ENCODE measurements at places on chromosomes 11 and 22.

- DNase-seq, result no peak
Measured at GRCh38 chr11:128066399-128066798, 521.0 kb downstream of the ETS1 start.

GRCh38 chr22:20464096-20464614 is 26.5 kb upstream of the SCARF2 start:
- no peak for DNase-seq

DNA sequence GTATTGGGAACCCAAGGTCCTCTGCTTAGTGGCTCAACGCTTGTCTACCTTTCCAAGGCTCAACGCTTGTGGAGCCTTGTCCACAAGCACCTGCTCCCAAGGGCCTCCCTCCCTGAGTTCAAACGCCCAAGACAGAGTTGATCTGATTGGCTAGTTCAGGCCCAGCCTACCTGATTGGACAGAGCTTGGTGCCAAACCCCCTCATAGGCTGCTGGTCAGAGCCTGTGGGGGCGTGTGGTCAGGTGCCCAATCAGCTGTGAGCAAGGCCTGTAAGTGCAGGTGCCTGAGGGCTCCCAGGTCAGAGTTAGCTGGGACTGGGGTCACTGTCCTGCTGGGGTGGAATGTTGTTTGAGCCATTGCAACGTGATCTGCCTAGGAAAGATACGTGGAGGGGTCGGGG is 16.9 kb upstream of the TMPRSS6 start:
- DNase-seq, result no peak

- no peak for DNase-seq
Measured at GRCh38 chr11:62880231-62880802, 379 bp upstream of the SLC3A2 start.

GRCh38 chr11:762421-763072 is 14.7 kb downstream of the GATD1 start:
- no peak for DNase-seq

DNA sequence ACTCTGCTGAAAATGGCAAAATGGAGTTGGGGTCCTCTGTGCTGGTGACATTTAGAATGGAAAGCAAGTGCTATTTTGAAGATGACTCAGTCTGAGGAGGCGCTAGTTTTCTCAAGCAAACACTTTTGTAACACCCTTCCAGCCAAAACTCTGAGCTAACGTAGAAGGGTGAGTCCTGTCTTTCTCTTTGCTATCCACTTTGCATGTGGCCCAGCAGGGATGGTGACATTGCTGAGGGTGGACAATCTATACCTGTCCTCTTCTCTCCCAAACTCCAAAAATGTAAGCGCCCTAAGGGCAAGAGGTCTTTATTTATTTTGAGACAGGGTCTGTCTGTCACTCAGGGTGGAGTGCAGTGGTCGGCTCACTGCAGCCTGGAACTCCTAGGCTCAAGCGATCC is 3.6 kb upstream of the KAT5 start:
- no peak for DNase-seq

DNA sequence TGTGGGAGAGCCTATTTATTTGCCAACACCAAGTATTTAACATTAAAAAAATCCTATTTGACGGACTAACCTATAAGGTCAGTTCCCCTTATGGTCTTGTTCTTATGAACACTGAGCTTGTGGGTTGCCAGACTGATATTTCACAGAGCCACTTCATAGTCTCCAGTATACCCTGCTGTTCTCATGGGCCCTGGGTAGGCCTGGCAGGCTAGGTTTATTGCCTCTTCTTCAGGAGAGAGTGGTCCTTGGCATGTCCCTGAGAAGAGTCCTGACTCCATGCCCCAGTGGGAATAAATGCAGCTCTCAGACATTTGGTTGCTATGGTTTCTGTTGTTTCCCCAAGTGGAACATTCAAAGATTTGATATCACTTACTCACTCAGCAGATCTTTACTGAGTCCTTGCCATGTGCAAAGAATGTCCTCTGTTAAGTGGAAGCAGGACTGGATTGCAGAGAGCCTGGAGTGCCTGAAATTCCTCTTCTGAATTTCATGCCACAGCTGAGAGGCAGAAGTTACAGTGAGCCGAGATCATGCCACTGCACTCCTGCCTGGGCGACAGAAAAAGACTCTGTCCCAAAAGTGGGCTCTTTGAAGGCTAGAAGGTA is 15.7 kb downstream of the SLC5A1 start:
- no peak for DNase-seq

DNA sequence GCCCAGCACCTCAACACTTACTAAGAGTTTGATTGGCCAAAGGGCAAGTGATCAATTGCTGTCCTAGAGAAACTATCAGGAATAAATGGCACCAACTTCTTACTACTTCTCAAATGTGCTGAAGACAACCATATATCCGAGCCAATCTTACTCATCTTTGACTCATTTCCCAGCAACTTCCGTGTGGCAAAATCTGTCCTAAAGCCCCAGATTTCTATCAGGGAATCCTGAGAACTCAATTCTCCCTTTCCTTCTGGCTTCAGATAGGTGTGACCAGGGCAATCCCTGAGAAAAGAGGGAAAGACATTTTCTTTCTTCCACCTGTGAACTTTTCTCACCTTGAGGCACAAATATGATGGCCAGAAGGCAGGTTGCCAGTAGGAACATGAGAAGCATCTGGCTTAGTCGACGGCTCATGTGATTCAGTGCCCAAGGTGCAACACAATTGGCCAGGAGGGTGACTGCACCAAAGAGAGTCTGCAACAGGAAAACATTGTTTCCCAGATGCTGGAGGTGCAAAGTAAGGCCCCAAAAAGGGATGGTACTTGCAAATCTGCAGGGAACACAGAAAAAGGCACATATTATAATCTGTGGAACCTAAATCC is 21.8 kb upstream of the SLC22A24 start:
- DNase-seq, result no peak

DNA sequence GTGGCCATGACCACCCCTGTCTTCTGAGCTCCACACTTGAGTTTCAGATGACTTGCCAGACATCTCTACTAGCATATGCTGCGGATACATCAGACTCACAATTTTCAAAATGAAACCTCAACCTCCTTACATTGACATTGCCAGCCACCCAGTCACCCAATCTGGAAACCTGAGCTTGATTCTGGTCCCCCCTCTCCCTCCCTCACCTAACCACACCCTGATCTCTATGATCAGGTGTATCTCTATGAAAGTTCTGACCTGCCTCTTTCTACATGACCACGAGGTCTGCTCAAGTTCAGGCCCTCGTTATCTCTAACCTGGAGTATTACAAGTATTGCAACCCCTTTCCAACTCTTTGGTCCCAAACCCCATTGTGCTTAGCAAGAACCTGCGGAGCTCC is 254.1 kb downstream of the KIRREL3 start:
- no peak for DNase-seq

DNA sequence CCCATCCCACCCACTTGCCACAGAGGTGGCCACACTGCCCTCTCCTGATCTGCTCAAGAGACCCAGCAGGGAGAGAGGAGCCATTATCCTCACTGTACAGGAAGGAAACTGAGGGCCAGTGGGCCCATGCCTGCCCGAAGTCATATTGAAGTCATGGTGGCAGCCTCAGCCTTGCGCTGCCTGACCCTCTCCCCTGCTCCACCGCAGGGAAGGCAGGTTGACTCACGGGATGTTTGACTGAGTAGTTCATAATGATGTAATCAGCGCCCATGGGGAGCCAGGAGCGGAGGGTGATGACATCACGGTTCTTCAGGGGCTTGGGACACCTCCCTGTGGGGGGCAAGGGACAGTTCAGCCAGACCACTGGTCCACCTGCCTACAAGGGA is 6.1 kb upstream of the ARAP1 start:
- no peak for DNase-seq

- no peak for DNase-seq
Measured at GRCh38 chr22:27064386-27064785, 407.0 kb downstream of the MIAT start.

DNA sequence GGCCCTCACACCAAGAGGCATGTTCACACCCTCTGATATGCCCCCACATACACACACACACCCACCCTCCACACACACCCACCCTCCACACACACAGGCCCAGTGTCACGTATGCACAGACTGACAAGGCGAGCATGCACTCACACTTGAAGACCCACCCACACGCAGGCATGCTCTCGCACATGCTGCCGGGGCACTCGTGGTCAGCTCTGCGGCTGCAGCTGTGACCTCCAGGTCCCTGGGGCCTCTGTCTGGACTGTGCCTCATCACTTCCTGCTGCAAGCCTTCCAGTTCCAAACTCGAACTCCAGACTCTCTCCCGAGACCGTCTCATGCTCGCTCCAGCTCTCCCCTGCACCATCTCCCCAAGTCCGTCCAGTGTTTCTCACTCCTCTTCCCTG is 9.5 kb downstream of the DCHS1 start:
- no peak for DNase-seq

DNA sequence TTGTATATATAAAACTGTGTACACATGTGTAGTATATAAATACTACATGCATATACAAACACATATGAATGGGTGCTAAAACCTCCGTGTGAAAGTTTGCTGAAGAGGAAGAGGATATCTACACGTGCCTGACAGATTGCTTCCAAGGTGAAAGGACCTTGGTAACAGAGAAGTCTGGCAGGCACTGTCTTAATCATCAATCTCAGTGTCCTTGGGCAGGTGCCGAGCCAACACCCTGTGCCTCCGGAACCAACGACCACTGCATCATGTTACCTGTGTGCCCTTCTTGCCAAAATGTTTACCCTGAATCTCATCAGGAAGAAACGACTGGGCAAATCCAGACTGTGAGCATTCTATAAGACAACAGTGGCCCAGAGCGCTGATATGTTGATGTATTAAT is 15.0 kb downstream of the NAP1L4 start:
- DNase-seq, result no peak

DNA sequence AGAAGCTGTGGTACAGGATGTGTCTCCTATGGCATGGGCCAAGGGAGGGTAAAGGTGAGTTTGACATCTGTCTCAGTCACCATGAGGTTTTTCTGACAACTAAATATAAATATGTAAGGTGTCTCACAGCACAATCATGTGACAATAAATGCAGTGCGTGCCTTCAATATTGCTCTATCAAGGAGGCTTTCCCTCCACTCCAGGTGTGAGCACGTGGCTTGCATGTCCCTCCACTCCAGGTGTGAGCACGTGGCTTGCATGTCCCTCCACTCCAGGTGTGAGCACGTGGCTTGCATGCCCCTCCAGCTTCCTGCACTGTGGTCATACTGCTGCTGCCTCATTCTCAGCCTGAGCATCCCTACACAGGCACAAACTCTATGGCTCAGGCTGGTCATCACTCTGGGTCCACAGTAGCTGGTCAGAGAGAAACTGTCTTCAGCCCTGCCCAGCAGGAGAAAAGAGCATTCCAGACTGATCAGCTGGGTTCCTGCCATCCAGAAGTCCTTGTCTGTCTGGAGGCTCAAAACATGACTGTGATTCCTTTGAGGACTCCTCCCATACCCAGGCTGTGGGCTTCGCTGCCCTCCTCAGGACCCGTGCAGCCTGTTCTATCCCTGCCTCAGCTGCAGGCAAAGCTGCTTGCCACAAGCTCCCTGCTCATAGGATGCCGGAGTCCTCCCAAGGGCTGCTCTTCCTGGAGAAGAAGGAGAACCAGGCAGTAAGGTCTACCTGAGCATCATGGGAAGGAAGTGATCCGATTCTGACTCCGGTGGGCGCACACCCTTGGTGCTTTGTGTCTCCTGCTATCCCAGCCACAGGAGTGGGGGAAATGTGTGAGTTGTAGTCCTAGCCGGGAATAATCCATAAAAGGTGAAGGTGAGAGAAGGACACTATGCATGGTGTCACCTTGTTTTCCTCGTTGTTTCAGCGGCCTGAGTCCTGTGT is 33.4 kb upstream of the VPREB1 start:
- no peak for DNase-seq

GRCh38 chr22:38953577-38954413 is 3.6 kb upstream of the APOBEC3A start:
- DNase-seq, result no peak

GRCh38 chr11:4146772-4147098 is 52.1 kb downstream of the RRM1 start:
- DNase-seq, result no peak

DNA sequence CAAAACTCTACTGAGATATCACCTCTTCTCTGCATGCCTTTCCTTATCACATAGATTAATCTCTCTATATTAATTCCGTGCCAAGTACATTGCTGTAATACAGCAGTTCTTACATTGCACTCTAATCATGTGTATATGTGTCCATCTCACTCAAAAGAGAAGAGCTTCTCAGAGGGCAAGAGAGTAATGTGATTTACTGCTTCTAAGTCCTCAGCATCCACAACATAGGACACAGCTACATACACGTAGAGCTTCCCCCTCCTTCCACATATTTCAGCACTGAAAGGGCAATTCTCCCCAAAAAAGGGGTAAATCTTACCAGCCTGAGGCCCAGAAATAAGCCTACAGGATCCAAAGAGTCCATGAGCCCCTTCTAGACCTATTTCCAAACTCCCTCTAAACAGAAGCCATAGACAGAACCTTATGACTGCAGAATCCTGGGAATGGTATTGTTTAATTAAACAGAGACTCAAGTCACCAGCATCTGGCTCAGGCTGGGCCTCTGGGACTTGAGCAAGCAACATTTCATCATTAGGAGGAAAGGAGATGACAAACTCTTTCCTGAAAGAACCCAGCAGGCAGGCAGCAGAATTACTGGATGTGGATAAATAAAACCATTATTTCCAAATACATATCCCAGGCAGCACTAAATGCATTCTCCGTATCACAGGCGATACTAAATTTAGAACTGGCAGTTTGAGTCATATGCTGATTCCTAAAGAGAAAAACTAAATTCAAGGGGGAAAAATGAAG is 87.2 kb downstream of the KCNC1 start:
- DNase-seq, result no peak

DNA sequence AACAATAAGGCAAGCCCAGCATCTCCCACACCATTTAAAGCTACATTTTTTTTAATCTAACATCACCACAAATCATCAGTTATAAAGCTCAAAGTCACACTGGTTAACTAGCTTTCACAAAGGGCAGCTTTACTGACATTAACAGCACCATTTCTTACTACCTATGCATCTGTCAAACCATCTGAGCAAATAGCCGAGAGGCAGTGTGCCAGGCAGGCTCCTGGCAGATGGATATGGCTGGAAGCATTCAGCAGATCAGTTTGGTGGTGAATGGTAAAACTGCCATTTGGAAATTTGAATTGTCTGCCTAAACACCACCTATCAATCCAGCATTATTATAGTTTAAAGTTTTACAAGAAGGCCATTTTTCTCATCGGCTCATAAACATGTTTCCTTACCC is 131.2 kb downstream of the TTC28 start:
- DNase-seq, result no peak

DNA sequence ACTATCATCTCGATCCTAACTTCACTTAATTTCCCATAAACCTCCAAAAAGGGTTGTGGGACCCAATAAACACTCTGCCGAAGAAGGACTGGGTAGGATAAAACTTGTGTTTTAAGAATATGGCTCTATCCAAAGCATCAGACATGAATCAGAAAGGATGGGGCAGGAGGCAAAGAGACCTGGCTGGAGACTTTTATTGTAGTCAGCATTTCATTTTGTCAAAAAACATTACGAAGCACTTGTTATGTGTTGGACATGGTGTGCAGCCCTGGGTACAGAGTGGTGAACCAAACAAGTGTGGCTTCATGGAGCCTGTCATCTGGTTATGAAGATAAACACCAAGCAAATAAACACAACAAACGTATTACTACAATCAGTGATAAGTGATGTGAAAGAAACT is 17.3 kb downstream of the IL10RA start:
- no peak for DNase-seq
